ENCODE measurements at places on chromosomes 3 and 15. TPM values are rescaled to one million over a fixed set of nuclear protein-coding genes. Genes with fewer than 3 reads are reported as not detected.
A peak's percentile ranks its signal among the peaks of the same experiment; 100 is the strongest.

GRCh38 chr3:14210843-14211594 lies 32.4 kb downstream of the LSM3 start:
- H3K27me3 ChIP-seq, result no peaks in the 10 kb centered on the region
- H3K36me3 ChIP-seq, result no peaks in the 10 kb centered on the region
- DNase-seq, result peak; percentile 99
- no peak overlapping the region for H3K27ac ChIP-seq
- peaks cover 7% of the 10 kb centered on the region for H3K4me1 ChIP-seq
- no peak overlapping the region for H3K4me3 ChIP-seq

DNA sequence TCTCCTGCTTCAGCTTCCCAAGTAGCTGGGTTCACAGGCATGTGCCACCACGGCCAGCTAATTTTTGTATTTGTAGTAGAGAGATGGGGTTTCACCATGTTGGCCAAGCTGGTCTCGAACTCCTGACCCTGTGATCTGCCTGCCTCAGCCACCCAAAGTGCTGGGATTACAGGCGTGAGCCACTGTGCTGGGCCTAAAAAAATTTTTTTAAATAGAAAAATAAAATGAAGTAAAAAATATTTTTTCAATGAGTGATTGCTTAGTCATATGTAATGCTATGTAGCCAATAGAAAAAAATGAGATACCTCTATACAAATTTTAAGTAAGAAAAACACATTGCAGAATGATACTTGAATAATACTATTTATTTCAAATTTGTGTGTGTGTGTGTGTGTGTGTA lies 27.9 kb upstream of the SLC30A4 start:
- H3K4me3 ChIP-seq, result no peak overlapping the region
- peak; percentile 27 for DNase-seq
- H3K36me3 ChIP-seq, result no peaks in the 10 kb centered on the region

DNA sequence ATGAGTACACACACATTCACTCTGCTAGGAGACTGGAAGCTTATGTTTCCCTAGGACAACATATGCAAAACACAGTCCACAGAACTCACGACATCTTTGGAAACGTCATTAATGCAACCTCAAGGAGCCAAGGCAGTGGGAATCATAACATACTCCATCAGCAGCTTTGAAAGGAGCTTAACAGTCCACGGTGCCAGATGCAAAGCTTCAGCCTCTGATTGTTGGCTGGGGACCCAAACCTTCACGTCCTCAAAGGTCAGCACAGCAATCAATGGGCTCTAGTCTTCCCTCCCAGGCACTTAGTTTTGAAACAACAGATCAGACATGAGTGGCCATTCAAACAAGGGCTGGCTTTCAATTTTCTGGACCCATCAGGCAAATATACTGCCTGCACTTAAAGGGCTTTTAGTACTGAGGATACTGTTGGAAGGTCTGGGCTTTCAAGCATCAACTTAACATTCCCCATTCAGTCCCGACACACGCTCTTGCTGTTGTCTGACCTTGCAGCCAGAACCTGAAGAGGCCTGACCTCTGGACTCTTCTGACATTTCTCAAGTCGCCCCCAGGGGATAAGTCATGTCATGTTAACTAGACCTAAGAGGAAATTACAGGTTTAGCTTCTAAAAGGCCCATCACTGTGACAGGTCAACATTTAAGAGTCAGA lies 223.0 kb downstream of the PDZRN3 start:
- no peak overlapping the region for H3K4me3 ChIP-seq
- no peaks in the 10 kb centered on the region for H3K27me3 ChIP-seq
- no peak for DNase-seq
- no peaks in the 10 kb centered on the region for H3K36me3 ChIP-seq
- H3K27ac ChIP-seq, result no peak overlapping the region
- H3K4me1 ChIP-seq, result peaks cover 5% of the 10 kb centered on the region

The SAMD7 gene
- total RNA-seq, result not detected

GRCh38 chr3:129469026-129469425 lies 29.0 kb downstream of the IFT122 start:
- no peak overlapping the region for H3K27ac ChIP-seq
- no peak overlapping the region for H3K4me3 ChIP-seq
- peaks cover 3% of the 10 kb centered on the region for H3K36me3 ChIP-seq
- no peaks in the 10 kb centered on the region for H3K4me1 ChIP-seq
- no peak for DNase-seq

DNA sequence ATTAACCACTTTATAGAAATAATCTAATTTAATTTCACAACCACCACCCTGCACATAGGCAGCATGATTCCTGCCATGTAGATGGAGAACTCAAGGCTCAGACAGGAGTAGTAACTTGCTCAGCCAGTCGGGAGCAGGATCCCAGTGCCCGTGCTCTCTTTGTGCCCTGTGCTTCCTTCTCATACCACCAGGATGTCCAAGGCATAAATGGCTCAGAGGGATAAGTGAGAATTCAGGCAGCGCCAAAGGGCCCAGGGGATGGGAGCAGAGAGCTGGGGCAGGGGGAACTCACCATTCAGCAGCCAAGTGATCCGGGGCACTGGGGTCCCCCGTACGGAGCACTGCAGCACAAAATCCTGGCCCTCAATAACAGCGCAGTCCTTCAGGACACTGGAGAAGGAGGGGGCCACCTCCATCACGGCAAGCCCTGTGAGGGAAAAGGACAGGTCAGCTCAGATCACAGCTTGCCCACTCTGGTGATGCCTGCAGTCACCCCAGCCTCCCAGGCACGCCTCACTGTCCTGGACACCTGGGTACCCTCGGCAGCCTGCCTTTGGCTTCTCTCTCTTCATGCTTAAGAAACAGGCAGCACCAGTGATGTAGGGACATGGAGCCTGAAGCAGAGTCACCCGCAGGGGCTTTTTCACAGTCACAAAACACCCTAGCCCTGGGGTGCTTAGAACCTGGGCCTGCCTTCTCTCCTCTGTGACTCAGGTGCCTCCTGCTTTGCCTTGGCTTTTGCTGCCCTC lies 141.0 kb upstream of the HACD2 start:
- H3K4me3 ChIP-seq, result no peak overlapping the region
- peaks cover 12% of the 10 kb centered on the region for H3K36me3 ChIP-seq
- H3K27ac ChIP-seq, result no peak overlapping the region
- peaks cover 17% of the 10 kb centered on the region for H3K4me1 ChIP-seq
- H3K27me3 ChIP-seq, result no peaks in the 10 kb centered on the region

DNA sequence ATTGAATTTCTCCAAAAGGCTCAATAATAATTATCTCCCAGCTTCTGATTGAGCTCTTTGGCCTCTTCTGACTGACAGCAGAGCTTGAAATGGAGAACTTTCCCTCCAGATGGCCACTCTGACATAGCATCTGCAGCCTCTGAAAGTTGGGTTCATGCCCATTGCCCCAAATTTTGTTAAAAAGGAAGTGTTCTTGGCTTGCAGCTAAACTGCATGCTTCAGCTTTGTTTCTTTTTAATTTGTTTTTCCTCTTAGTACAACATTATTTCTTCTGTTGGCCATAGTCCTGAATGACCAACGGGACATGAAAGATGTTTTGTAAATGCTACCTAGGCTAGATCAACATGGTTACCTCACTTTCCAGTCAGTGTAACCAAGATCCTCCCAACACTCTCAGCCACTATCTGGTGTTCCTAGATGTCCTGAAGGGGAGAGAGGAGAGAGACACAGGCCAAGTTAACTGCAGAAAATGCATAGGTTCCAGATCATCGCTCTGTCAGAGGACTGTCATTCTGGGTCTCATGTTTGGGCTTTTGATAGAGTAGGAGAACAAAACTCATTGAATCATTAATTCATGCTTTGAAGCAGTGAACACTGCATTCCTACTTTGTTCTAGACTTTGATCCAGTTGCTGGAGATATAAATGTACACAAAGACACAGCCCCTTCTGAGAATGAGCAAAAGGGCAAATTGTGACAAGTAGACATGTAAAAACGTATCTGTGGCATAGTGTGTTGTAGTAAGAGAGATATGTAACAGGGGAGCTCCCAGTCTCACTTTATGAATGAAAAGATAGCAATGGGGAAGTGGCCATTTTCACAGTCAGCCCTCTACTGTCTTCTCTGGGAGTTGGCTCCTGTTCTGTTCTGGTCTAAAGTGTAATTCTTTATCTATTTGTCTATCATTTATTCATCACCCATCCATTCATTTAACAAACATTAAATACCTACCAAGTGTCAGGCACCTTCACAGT lies 156.2 kb downstream of the ZNF621 start:
- no peak for DNase-seq
- H3K36me3 ChIP-seq, result no peaks in the 10 kb centered on the region
- no peak overlapping the region for H3K4me3 ChIP-seq
- H3K4me1 ChIP-seq, result no peaks in the 10 kb centered on the region
- H3K27me3 ChIP-seq, result no peaks in the 10 kb centered on the region
- H3K27ac ChIP-seq, result no peak overlapping the region

DNA sequence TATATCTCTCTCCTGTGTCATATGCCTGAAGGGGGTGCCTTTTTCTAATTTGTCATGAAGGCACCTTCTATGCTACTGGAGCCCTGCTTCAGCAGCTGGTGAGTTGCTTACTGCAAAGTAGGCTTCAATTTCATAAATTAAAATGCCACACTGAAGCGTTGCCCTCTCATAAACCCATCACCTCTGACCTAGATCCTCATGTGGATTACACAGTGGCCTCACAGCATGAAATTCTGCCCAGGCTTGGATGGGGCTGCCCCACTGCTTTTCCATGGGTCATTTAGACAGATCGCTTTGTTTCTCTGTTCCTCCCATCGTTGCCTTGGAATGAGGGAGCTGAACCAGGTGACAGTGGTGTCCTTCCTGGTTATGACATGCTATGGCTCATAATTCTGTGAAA lies 131.2 kb downstream of the RPL22L1 start:
- peaks cover 41% of the 10 kb centered on the region for H3K4me1 ChIP-seq
- DNase-seq, result no peak
- no peak overlapping the region for H3K27ac ChIP-seq
- no peak overlapping the region for H3K4me3 ChIP-seq
- H3K36me3 ChIP-seq, result no peaks in the 10 kb centered on the region

DNA sequence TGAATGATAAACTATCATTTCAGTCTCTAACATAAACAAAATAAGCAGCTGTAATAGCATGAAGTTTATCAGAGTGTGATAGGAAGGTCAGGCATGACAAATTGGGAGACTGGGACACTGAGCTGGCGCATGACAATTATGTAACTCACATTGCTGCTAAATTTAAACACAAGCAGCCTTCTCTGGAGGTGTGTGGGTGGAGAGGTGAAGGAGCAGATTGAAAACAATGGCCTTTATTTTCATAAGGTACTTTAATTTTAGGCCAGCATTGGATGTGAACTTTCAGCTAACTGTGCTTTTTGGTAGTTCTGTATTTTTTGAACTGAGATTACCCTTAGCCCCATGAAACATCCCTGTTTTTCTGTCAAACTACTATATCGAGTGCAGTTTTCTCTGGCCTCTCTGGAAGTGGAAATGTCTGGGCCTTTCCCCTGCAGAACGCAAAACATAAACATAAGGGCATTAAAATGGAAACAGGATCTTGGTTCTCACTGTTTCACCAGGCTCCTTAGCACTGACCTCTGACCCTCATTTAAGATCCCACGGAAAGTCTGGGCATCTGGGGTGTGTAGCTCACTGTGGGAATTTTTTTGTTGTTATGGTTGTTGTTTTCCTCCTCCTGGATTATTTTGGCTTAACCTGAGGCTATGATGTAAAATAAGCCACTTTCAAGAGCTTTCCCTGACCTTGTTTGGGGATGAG lies 160.1 kb upstream of the DPH6 start:
- H3K4me1 ChIP-seq, result peaks cover 11% of the 10 kb centered on the region
- H3K4me3 ChIP-seq, result no peak overlapping the region
- no peaks in the 10 kb centered on the region for H3K27me3 ChIP-seq
- no peak overlapping the region for H3K27ac ChIP-seq
- no peaks in the 10 kb centered on the region for H3K36me3 ChIP-seq
- DNase-seq, result peak; percentile 30

The MESP2 gene
- total RNA-seq, result 0.99 TPM

The CTXN2 gene
- not detected for total RNA-seq

DNA sequence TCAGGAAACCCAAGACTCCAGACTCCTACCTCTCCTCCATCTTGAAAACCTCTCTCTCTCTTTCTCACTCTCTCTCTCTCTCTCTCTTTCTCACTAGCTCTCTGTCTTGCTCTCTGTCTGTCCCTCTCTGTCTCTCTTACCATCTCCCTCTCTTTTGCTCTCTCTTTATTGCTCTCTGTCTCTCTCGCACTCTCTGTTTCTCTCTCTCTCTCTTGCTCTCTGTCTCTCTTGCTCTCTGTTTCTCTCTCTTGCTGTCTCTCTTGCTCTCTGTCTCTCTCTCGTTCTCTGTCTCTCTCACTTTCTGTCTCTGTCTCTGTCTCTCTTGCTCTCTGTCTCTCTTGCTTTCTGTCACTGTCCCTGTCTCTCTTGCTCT lies 75.0 kb upstream of the NR2E3 start:
- H3K36me3 ChIP-seq, result no peaks in the 10 kb centered on the region
- H3K4me1 ChIP-seq, result no peaks in the 10 kb centered on the region
- no peak overlapping the region for H3K4me3 ChIP-seq
- no peaks in the 10 kb centered on the region for H3K27me3 ChIP-seq
- no peak for DNase-seq

GRCh38 chr3:185728630-185729336 lies 96.1 kb downstream of the IGF2BP2 start:
- H3K4me3 ChIP-seq, result no peak overlapping the region
- peak; percentile 70 for DNase-seq
- H3K4me1 ChIP-seq, result peaks cover 31% of the 10 kb centered on the region
- H3K27ac ChIP-seq, result peak overlapping the region; percentile 65
- no peaks in the 10 kb centered on the region for H3K27me3 ChIP-seq

- H3K4me1 ChIP-seq, result peaks cover 28% of the 10 kb centered on the region
- DNase-seq, result peak; percentile 86
- H3K36me3 ChIP-seq, result no peaks in the 10 kb centered on the region
- no peaks in the 10 kb centered on the region for H3K27me3 ChIP-seq
- H3K27ac ChIP-seq, result no peak overlapping the region
- H3K4me3 ChIP-seq, result no peak overlapping the region
These were observed 114.9 kb upstream of the MEF2A start for GRCh38 chr15:99450896-99451358.

- DNase-seq, result peak; percentile 60
- no peak overlapping the region for H3K4me3 ChIP-seq
- H3K36me3 ChIP-seq, result no peaks in the 10 kb centered on the region
- H3K4me1 ChIP-seq, result peaks cover 5% of the 10 kb centered on the region
These were observed 40.6 kb upstream of the TNFAIP8L3 start for GRCh38 chr15:51135276-51135675.

The SLC22A14 gene
- 0.17 TPM for total RNA-seq

GRCh38 chr3:58532794-58533220 lies 4.2 kb downstream of the ACOX2 start:
- peak; percentile 66 for DNase-seq
- no peaks in the 10 kb centered on the region for H3K27me3 ChIP-seq
- no peak overlapping the region for H3K27ac ChIP-seq
- H3K4me3 ChIP-seq, result no peak overlapping the region
